ENCODE measurements at places on chromosomes 4 and X.

GRCh38 chrX:18129690-18130089 lies 91.0 kb downstream of the BEND2 start:
- DNase-seq: no peak

GRCh38 chr4:7104366-7105031 lies 36.6 kb upstream of the GRPEL1 start:
- DNase-seq: no peak

- DNase-seq: no peak
Observed at GRCh38 chrX:1205681-1206611, 6.5 kb downstream of the CRLF2 start.

DNA sequence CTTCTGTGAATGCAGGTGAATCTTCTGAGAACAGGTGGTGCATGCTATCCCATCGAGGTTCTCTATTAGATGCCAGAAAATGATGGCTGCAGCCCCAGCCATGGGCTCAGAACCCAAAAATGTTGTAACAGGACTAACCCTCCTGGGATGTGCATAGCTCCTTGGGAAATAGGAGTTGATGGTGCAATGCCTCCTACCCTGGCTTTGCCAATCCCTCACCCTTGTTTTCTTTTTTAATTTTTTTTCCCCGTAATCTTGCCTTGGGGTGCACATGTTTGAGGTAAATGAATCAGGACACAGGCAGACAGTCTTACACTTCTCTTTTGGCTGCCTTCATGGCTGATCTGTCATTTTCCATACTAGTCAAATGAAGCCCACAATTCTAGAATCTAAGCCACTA lies 96.6 kb downstream of the KIT start:
- DNase-seq: no peak

Data from MV-4-11 (cell line).